ENCODE measurements at places on chromosomes 6 and 20.

- DNase-seq: no peak
Observed at GRCh38 chr6:1325461-1326309, 13.8 kb downstream of the FOXQ1 start.

DNA sequence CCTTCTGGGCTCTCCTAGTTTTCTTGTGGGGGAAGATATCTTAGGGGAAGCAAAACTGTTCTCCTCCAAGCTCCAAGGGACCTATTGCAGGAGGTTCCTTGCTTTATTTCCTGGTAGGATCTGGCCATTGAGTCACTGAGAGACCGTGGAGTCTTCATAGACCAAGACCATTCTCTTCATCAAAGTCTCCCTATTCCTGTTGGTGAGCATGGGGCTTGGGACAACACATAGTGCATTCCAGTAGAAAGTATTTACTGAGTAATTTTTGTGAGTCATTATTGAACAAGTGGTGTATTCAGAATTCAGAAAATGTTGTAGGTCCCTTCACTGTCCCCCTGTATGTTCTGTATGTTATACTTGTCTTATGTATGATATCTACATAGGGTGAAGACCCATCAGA, 133.6 kb downstream of the CDH26 start:
- no peak for DNase-seq

DNA sequence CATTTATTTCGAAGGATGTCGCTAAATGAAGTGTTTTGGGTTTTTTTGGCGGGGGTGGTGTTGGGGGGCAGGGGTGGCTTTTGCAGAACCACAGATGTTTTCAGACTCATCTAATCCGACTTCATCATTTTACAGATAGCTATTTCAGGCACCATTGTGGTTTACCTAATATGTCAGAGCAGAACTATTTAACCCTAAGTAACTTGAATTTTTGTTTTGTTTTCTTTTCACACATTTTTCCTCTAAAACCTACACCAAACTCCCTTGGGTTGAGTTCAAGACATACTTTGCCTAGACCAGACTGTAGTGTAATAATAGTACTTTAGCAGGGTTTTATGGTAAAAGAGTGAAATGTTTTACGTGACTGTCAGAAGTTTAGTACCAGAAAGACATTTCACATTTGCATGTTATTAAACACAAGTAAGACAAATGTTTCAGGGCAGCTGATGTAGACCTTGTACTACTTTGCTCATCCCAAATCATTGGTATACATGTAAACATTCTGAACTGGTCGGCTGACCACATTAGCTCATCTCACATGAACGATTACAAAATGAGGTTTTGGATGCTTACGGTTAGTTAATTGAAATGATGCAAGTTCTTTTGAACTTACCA, 37.7 kb downstream of the MAP3K4 start:
- no peak for DNase-seq

DNA sequence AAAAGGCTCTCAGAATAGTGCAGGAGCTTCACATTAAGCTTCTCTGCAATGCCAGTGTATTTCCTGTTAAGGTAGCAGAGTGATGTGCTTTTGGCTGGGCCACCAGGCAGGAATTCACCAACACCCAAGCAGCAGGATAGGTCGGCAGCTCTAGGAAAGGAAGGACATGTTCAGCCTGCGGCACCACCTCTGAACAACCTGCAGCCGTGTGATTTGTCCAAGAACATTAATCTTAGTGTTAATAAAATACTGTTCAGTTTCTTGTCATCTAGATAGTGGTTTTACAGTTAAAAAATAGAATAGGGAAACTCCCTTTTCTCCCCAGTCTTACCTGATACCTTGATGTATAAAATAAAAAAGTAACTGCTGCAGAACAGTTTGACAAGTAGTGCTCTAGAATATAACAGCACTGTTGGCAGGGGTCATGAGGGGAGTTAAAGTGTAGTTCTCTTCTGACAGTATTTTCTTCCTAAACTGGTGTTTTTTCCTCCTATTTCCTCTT, 18.8 kb downstream of the ZNF292 start:
- DNase-seq: no peak

DNA sequence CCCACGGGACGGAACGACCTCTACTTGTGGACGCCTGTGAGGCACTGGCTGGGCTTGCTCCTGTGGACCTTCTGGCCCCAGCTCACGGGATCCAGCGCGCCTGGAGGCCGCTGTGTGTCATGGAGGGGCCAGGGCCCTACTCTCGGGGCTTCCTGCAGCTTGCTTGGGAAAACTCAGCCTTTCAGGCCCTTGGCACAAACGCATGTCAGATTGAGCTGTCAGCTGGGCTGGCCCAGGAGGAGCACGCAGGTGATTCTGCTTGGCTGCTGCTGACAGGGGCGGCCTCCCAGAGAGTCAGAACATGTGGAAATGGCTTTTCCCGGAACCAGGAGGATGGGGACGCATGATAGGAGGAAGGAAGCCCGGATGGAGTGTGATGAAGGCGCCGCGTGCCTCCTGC, 39.7 kb downstream of the TMEM181 start:
- DNase-seq: no peak

GRCh38 chr20:5719861-5720403, 30.3 kb upstream of the SHLD1 start:
- DNase-seq: no peak
